ENCODE measurements at places on chromosomes 5 and 9.
A peak's percentile ranks its signal among the peaks of the same experiment; 100 is the strongest.

GRCh38 chr9:87644659-87645058 is 81.3 kb upstream of the CTSL start:
- DNase-seq: no peak

GRCh38 chr9:95029288-95029687 is 288.2 kb downstream of the FANCC start:
- no peak for DNase-seq

DNA sequence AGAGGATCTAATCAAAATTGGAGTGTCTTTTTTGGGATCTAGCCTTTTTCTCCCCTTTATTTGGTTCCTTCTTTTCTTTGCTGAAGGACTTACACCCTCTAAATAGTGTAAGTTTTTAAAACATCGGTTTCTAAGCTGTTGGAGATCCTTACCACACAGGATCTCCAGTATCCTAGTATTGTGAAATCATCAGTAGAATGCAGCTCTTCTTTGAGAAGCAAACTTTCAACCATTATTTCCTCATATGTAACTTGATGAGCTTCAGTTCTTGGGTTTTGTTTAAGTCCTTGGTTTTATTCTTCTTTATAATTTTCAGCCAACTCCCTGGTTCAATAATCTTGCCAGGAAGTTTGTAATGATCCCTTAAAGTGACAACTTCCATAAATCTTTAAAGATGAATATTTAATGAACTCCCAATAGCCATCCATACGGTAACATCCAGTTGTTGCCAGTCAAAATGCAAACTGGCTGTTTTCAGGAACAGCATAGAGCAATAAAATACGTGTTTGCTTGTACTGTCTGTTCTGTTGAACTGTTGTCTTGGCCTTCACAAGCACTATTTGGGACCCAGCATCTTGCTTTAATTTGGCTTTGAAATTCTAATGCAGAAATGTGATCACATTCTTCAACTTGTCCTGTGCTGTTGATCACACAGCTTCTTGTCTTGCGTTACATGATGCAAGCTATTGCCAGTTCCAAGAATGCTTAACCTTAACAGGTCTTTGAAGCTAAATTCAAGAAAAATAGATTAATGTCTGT is 34.8 kb upstream of the TTC23L start:
- DNase-seq: no peak

DNA sequence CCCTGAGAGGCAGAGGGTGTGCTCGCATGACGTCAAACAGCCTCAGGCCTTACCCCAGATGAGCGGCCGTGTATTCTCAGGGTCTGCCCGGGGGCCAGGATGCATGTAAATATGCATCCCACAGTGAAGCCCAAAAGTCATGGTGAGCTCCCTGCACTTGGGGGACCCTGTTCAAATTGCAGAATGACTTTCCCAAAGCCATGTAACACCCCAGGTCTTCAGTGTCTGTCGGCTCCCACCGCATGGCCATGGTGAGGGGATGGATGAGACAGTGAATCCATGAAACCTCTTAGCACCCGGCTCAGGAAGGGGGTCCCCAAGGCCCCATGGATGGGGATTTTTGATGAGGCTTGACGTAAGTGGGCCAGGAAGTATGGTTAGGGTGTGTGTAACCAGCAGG is 9.3 kb upstream of the COL5A1 start:
- DNase-seq: no peak

- DNase-seq: no peak
Measured at GRCh38 chr5:121430538-121430937, 421.1 kb upstream of the FTMT start.

- DNase-seq: no peak
Measured at GRCh38 chr9:79812099-79812498, 240.3 kb downstream of the TLE4 start.

- DNase-seq: no peak
Measured at GRCh38 chr5:171506951-171507350, 87.5 kb downstream of the FGF18 start.

DNA sequence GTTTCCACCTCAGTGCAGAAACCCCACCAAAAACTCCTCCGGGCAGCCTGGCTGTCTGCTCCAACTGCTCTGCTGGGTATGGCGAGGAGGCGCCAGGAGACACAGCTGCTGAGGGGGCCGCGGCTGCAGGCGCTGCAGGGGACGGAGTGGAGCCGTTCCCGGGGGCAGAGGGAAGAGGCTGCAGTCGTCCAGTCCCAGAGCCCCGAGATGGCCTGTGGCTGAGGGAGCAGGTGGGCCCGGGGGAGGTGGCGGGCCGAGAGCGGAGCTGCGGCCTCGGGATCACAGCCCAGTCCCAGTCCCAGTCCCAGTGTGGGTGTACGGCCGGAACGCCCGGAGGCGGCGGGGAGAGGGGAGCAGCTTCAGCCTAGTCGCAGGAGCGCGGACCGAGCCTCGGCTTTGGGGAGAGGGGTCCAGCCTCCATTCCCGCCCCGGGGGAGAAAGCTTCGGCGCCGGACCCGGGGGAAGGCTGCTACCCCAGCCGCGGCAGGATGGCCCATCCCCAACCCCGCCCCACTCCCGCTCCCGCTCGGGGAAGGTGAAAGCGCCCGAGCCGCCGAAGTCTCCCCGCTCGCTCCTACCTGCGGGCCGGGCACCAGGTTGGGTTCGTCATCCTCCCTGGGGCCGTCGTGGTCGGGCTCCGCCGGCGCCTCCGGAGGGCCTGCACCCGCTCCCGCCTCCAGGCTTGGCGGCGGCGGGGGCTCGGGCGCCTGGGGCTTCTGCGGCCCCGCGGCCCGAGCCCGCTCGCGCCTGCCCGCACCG is 513 bp downstream of the FAM193B start:
- peak; percentile 48 for DNase-seq

- no peak for DNase-seq
Measured at GRCh38 chr5:149851211-149851610, 93.4 kb downstream of the PDE6A start.

DNA sequence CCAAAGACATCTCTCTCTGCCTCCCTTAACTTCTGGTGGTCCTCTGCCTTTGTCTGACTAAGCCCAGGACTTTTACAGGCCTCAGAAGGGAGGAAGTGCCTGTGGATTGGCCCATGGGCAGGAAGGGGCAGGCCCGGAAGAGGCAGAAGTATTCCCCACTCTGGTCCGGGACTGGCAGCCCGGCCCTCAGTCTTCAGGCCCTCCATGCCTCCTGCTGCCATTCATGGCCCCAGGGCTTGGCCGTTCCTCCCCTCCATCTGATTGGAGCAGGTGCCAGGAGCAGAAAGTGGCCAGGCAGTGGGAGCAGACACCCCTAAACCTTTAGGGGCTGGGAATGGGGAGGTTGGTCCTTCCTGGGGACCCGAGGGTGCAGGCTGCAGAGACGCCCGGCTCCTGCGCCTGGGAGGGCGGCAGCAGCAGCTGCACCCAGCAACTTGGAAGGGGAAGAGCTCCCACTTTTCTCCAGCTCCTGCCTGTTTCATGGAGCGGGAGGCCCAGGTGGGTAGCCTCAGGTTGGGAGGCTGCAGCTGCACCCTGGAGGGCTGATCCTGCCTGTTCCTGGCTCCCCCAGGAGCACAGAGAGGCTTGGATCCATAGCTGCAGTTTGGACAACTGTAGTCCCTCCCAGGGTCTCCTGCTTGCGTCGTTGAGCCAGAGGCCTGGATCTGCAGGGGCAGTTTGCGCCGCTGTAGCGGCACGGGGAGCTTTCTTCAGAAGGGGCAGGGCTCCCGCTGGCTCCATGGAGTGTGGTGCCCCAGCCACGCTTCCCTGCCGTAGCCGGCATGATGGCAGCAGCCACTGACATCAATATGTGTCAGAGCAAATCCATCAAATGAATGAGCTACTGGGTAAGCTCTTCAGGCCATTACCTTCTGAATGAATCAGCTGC is 661.5 kb upstream of the NUDT12 start:
- no peak for DNase-seq

DNA sequence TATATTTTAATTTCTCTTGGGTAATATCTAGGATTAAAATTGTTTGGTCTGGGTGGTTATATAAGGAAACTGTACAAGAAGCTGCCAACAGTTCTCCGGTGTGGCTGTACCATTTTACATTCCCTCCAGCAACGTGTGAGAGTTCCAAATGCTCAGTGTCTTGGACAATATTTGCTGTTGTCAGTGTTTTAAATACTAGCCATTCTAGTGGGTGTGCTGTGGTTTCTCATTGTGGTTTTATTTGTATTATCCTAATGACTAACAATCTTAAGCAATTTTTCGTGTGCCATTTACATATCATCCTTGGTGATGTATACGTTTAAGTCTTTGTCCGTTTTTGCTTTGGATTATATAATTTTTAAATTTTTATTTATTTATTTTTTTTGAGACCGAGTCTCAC is 34.0 kb downstream of the TNFSF15 start:
- DNase-seq: no peak

DNA sequence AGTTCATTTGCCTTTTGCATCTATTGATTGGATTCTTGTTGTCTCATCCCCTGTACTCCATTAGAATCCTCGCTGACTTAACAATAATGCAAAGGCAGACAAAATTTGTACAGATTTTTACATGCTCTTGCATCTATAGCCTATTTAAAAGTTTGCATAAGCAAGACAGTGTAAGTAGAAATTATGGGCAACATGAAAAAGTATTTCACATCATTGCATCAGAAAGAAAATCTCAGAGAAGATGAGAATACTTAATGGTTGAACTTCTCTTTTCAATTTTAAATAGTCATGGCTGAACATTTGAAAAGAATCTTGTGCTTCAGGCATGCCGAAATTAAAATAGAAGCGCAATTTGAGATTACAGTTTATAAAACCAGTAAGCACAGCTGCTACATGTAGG is 226.4 kb downstream of the EFNA5 start:
- DNase-seq: peak; percentile 65

DNA sequence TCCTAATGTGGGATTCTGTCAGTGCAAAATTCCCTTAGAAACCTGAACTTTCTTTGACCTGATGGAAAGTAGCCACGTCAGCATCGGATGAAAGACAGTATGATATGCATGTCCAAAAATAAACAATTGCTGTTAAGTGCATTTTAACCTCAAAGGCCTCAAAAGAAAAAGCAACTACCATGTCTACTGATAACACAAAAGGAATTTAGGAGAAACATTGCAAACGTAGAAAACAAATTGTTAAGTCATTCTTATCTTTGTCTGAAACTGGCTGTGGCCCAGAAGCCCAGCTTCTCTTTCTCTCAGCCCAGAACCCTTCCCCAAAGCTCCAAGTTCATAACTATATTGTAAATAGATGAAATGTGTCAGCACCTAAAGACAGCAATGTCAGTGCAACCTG is 11.1 kb upstream of the LHFPL2 start:
- DNase-seq: peak; percentile 89

DNA sequence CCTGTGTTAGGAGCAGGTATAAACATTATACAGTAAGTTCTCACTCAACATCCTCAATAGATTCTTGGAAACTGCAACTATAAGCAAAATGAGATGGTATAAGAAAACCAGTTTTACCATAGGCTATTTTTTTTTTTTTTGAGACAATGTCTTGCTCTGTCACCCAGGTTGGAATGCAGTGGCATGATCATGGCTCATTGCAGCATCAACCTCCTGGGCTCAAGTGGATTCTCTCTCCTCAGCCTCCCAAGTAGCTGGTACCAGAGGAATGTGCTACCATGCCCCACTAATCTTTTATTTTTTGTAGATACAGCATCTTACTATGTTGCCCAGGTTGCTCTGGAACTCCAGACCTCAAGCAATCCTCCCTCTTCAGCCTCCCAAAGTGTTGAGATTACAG is 50.1 kb upstream of the ADRB2 start:
- DNase-seq: no peak

GRCh38 chr9:70514273-70514672 is 99.8 kb upstream of the KLF9 start:
- DNase-seq: no peak

GRCh38 chr5:157925786-157926671 is 67.1 kb upstream of the CLINT1 start:
- DNase-seq: no peak

GRCh38 chr5:136446565-136446964 is 81.2 kb upstream of the TRPC7 start:
- DNase-seq: no peak

- DNase-seq: no peak
Measured at GRCh38 chr5:15472116-15472515, 27.9 kb upstream of the FBXL7 start.

DNA sequence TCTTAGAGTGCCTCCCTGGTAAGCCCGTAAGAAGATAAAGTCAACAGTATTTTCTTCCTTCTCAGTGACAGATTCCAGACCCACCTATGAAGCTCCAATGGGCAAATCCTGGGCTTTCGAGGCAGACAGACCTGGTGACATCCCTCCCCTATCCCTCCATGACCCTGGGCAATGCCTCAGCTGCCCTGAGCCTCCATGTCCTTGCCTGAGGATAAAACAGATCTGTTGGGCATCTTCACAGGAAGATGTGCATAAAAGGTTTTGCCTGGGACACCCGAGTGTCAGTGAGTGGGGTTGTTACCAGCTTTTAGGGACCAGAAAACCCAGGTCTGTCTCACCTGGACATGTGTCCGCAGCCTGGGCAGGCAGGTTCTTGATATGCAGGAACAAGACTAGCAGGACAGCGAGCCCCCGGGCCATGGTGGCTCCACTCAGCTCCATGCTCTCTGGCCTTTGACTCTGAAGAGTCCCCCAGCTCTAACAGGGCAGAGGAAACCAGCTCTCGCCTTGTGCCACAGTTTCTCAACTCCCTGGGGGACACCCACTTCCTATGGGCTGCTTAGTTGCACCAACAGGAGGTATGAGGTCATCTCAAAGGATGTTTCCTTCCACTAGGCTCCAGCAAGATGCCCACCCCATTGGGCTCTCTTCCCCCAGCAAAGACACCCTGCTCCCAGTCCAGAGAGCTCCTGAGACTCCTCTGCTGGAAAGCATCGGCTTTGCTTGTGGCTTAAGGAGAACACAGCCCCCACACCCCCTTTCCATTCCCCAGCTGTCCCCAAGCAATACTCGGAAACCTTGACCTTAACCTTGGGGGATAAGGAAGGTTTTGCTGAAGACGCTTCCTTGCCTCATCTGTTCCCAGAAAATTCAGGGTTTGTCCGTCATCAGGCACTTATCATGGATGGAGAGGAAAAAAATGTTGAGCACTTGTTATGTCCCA is at the start of gene FCN1:
Gene FCN1 (minus strand): TSS at position 482 of the 943 bp plus-strand sequence. CDS start 41 bp downstream, at position 441.
- no peak for DNase-seq

GRCh38 chr5:52947851-52948250 is 41.3 kb upstream of the ITGA2 start:
- peak; percentile 44 for DNase-seq

- no peak for DNase-seq
Measured at GRCh38 chr9:9764821-9765220, 848.0 kb downstream of the PTPRD start.

DNA sequence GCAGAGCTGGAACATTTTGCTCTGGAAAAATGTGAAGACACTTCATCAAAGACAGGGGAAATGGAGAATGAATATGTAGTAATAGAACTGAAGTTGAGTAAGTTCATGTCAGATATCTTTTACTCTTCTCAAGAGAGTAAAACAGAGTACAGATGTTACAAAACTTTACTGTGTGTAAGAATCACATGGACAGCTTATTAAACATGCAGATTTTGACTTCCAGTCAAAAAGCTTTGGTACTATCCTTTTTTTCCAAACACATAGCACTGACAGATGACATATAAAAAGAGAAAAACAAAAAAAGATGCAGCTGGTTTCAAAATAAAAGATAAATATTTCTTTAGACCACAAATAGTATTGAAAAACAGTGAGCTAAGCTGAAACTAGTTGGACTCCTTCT is 115.4 kb downstream of the FBN2 start:
- no peak for DNase-seq

- no peak for DNase-seq
Measured at GRCh38 chr9:127065592-127065991, 56.8 kb downstream of the ANGPTL2 start.
